ENCODE measurements at places on chromosomes 1 and 21.
A peak's percentile ranks its signal among the peaks of the same experiment; 100 is the strongest.

DNA sequence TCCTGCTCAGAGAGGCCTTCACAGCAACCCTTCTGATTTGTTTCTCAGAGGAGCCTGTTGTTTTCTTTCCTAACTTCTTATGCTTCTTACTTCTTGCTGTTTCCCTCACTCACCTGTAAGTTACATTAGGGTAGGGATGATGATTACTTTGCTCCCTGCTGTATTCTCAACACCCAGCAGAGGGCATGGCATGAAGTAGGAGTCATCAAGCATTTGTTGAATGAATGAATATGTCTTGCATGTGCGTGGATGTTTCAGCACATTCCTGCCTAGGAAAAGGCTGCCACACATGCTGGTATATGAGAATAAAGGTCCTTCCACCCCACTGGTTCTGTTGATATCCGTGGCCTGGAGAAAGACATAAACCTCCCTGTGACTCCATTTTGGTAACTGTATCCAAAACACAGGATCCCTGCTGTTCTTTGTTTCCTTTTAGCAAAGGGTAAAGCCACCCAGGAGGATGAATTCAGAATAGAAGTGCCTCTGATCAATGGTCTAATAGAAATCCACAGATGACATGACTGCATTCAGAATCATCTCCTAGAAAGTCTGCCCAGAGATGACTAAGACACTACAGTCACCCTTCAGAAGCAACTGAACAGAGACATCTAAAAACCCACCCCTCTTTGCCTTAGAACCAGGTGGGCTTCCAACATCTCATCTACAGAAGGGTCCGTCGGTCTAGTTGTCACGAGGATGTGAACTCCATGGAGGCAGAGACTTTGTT, 168.8 kb downstream of the ZSCAN20 start:
- no peak for DNase-seq

DNA sequence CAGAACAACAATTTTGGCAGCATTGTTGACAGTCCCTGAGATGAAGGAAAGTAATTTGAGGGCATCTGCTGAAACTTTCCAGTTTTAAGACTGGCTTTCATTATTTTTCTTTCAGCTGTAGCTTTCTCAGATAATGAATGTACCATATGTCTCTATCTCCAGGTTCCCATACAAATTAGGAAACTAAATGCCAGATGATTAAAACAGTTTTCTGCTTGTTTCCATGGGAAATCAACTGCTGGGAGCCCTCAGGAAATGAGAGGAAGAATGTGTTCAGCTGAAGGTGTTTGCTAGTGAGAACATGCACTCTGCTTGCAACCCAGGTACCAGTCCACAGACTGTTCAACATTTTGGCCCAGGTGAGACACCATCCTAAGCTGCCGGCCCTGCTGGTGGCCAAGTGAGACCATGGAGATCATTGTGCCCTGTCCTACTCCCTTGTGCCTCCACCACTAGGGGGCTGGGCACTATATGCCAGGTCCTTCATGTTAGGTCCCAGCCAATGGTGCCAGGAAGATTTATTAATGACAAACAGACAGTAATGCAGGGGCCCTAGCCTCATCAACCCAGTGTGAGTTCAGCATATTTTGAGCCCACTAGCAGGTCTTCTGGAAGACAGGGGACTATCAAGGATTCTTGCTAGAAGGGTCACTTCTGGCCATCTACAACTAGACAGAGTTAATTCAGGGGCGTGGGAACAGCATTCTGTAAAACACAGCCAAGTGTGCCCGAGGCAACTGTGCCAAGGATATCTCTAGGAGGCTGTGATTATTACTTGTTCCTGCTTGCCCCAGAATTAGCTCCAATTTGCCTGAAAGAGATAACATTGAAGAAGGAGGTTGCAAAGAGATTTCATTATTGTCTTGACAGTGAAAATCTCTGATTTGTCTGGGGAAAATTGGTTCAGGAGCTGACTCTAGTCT, 17.0 kb upstream of the LRRC8C start:
- no peak for DNase-seq

- DNase-seq, result no peak
Measured at GRCh38 chr21:38254970-38255369, 1.8 kb upstream of the KCNJ15 start.

DNA sequence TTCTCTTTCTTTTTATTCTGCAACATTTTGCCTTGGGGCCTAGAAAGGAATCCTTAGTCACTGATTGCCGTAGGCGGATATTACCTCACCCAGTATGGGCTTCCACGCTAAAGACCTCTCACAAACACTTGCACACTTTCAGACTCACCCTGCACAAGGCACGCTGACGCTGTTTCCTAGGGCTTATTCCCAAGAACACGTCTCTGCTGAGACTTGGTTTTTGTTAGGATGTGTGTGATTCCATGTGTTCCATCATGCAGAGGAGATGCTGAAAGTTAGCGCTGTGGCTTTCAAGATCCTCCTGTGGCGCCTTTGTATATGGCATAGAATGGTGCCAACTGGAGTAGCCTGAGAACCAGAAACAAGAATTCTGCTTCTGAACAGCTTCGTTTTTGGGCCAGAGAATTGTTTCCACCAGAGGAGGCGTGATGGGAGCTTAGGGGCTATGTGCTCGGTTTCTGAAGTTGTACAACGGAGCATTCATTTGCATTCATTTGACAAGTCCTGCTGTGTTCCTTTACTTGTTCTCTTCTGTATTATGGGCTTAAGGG, 297.0 kb downstream of the DISC1 start:
- no peak for DNase-seq

- DNase-seq, result no peak
Measured at GRCh38 chr1:77085109-77085508, 134.1 kb downstream of the PIGK start.

DNA sequence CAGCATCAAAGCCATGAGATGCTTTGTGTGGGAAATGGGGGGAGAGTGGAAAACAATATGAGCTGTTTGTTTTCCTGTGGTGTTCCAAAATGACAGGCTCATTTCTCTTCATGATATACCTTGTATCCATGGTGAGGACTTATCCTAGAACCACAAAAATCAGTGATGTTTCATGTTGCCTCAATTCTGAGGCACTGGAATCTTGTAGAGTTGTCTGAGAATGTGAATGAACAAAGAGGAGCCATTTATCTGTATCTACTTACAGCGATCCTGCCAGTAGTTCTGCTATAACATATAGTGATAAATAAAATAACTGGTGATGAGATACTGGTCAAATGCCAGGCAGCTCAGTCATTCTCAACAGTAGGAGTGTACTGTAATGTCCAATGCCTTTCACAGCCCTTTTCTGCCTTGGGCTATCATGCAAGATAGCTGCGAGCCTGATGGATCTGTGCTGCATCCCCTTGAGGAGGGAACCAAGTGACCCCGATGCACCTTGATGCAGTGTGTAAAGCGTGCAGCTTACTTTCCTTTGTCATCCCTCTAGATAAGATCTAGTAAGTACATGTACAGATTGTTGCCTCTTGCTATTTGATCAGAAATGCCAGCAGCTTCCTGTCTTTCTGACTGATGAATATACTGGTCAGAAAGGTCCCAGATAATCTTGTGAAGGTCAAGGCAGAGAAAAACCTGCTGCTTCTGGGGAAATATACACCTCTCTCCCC, 52.8 kb downstream of the SLC44A3 start:
- no peak for DNase-seq

- peak; percentile 64 for DNase-seq
Measured at GRCh38 chr1:27662707-27663393, 9.1 kb downstream of the IFI6 start.

DNA sequence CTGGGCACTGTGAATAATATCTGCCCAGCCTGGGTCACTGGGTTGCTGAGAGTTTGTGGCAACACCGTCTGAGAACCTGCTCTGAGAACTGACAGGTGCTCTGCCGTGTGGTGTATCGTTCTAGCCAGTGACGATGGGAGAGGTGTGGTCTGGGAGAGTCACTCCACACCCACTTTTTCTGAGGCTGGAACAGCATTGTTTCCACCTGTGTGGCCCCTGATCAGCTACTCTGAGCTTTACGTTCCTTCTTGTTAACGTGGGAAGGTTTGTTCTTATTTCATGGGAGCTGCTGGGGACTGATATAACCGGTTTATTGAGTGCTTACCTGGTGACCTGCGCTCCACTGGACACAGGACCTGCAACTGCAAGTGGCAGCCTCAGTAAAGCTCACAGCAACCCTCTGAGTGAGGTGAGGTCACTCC, 34.8 kb upstream of the TENT5C start:
- DNase-seq, result no peak

DNA sequence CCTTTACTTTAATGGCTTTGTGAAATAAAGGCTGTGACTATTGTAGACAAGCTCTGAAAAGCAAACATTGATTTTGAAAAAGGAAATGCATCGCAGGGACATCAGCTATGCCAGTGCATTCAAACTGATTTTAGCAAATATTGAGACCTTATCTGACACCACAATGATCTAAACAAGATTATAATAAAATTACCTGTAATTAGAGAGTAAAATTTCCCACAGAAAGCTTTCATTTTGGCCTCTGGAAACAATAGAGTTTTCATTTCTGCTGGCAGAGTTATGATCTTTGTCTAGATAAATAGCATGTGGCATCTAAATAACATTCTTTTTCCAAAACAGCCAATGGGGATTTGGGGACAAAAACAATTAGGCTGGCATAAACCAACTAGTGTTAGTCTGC, 650.4 kb upstream of the PRMT6 start:
- no peak for DNase-seq

DNA sequence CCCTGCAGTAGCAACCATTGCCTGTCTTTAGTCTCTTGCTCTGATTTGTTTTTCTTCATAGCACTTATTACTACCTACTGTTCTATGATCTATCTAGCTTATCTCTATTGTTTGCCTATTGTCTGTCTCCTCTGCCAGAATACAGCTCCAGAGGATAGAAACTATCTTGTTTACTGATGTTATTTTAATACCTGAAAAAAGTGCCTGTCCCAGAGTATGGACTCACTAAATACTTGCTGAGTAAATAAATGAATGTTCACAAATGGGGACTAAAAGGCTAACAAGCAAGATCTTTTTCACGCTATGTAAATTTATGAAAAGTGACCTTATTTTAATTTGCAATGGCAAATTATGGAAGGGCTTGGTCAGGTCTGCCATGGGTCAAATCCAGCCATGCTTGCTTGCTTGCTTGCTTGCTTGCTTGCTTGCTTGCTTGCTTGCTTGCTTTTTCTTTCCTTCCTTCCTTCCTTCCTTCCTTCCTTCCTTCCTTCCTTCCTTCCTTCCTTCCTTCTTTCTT, 145.3 kb downstream of the TGFB2 start:
- DNase-seq, result no peak

GRCh38 chr1:67843331-67843730, 10.1 kb upstream of the GNG12 start:
- DNase-seq, result no peak

- no peak for DNase-seq
Measured at GRCh38 chr1:112318698-112319370, 77.2 kb upstream of the CTTNBP2NL start.

DNA sequence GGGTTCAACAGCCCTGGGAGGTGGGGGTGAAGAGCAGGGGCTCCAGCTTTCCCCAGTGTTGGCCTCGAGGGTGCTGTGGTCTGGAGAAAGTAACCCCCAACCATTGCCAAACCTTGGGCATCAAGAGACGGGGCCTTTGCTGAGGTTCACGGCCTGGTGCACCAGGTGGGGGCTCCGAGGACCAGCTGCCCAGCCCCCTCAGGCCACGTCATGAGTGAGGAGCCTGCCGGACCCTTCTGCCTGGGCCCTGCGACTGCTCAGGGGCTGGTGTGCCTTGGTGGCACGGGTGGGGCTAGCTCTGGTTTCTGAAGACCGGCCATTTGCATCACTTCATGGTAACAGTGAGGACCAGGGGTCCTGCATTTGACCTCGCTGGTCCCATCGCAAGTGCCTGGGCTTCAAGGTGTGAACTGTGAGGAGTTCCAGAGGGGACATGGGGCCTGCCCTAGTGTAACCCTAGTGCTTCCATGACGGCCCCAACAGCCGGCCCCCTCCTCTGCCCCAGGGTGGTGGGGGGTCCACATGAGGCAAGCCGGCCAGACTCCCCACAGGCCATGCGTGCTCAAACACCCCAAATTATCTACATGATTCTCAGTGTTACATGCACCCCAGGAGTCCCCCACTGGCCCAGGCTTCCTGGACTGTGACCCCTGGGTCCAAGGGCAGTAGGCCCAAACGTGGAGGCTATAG, 13.5 kb downstream of the MORN1 start:
- no peak for DNase-seq

DNA sequence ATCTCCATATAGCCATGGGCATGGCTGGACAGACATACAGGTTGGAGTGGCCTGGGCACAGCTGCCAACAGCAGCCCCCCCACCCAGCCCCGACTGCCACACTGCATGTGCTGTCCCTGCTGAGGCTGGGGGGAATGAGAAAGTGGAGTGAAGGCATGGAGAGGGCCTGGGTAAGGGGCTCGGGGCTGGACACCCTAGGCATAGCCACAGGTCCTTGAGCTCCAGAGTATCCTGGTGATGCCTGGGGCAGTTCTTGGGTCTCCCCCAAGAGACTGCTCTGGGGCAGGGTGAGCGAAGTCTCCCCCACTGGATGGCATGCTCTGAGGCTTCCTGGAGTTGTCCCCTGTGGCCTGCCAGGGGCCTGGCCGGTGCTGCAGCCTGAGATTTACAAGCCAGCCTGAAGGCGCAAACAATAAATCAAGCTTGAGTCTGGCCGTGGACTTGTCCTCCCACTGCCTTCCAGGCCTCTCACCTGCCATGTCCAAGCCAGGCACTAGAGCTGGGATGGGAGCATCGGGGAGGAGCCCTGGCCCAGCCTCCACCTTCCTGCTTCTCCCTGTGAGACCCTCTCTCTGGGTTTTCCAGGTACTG, 53.6 kb downstream of the FOXO6 start:
- no peak for DNase-seq

- no peak for DNase-seq
Measured at GRCh38 chr1:28111157-28111556, 22.7 kb upstream of the EYA3 start.

DNA sequence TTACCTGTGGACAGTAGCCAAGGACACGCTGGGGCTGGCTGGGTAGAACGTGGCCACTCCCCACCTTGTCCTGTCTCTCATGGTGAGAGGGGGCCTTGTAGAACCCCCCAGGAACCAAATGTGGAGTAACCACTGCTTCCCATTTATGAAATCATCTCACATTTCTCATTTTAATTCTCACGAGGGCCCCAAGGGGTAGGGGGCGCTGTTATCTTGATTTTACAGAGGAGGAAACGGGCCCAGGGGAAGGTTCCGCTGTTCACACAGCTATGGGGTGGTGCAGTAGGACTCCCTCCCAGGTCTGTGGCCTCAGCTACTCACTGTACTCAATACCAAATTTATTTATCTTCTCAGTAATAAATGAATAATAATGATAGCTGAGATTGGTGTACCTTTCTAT, 5.5 kb downstream of the SMPDL3B start:
- DNase-seq, result no peak

DNA sequence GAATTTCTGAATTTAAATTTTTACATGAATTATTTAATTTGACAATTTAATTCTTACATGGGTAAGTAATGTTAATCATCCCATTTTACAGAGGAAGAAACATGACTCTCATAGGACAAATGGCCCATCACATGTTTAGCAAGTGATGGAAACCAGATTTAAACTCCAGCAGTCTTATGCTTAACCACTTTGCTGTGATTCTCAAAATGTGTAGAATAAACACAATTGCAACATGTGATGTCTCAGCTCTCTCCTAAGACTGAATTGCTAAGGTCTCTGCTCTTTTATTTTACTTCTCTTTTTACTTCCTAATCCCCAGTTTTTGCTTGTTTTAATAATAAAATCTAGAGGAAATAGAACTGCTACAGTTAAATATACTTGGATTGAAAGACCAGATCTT, 42.8 kb downstream of the HS2ST1 start:
- DNase-seq, result no peak

GRCh38 chr1:107877745-107878144, 87.2 kb downstream of the VAV3 start:
- DNase-seq, result no peak

All from fibroblast of the conjunctiva (primary cell).